ENCODE measurements at places on chromosomes 2 and 18.

DNA sequence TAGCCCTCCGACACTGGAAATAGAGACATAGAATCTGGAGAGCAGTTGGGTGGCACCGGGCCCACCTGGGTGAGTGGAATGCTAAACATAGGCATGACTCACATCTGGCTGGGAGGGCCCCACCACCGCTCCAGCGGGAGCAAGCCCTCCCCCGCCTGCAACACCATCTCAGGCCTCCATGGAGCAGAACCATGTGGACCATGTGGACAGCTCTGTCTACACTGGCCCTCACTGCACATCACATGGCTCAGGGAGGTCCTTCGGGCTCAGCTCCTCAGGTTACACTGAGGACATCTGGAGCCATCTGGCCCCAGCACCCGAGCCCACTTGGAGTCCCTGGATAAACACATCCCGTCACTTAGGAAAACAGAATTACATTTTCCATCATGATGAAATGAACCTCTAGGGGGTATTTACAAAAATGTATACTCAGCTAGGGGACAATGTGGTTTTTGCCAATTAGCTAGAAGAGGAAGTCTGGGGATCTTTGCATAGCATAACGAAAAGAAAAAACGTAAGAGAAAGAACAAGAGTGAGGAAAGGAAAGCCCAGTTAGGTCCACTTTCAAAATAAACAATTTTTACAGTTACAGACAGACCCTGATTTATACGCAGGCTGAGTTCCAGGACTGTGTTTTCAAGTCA is 30.7 kb upstream of the MLPH start:
- DNase-seq, result no peak

- no peak for DNase-seq
Measured at GRCh38 chr2:113216321-113216720, 42.5 kb downstream of the PSD4 start.

- no peak for DNase-seq
Measured at GRCh38 chr2:48530033-48530811, at the start of gene STON1. STON1 (plus strand) TSS chr2:48530154; CDS start chr2:48580634, 50,480 bp downstream.

DNA sequence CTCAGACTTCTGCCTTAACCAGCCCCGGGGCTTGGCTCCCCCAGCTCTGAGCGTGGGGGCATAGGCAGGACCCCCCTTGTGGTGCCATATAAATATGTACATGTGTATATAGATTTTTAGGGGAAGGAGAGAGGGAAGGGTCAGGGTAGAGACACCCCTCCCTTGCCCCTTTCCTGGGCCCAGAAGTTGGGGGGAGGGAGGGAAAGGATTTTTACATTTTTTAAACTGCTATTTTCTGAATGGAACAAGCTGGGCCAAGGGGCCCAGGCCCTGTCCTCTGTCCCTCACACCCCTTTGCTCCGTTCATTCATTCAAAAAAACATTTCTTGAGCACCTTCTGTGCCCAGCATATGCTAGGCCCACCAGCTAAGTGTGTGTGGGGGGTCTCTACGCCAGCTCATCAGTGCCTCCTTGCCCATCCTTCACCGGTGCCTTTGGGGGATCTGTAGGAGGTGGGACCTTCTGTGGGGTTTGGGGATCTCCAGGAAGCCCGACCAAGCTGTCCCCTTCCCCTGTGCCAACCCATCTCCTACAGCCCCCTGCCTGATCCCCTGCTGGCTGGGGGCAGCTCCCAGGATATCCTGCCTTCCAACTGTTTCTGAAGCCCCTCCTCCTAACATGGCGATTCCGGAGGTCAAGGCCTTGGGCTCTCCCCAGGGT is 5.5 kb downstream of the CTDSP1 start:
- no peak for DNase-seq

DNA sequence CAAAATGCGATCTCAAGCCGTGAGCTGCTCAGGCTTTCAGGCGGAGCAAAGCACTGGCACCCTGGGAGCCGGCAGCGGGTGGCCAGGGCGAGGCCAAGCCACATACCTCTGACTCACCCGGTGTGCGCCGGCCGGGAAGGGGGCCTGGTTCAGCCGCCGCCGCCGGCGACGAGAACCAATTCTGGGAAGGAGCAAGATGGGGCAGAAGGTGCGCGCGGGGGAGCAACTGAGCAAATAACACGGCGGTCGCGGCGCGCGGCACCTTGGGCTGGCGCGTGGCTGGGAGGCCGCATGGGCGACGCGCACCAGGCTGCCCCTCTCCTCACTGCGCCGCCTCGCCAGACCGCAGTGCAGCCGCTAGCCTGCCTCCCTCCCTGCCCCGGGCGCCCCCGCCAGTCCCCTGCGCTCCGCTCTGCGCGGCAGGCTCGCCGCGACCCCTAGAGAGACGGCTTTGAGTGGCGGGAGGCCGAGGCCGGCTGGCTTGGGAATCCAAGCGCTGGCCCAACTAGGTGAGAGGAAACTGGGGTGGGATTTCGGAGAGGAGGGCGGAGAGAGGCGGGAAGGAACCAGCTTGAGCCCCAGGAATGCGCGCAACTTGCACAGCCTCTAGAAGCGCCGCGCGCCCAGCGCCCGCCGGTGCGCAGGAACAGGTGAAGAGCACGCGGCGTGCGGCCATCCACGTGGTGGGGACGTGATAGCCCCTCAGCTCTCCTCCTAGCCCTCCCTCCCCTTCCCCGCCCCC is 3.2 kb downstream of the NRP2 start:
- DNase-seq, result no peak

- DNase-seq, result no peak
Measured at GRCh38 chr18:77111951-77112746, 20.4 kb downstream of the MBP start.

DNA sequence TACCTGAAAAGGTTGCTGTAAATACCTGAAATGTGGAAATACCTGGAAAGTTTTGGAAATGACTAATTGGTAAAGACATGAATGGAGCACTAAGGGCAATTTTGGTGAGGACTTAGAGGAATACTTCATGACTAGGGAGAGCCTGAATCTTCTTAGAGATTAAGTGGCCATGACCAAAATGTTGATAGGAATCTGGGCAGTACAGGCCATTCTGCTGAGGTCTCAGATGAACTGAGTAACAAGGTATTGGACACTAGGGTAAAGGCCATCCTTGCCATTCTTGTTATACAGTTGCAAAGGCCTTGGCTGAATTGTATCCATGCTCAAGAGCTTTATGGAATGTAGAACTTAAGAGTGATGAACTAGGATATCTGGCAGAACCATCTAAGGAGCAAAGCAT is 742.9 kb upstream of the RAB6C start:
- DNase-seq, result no peak

DNA sequence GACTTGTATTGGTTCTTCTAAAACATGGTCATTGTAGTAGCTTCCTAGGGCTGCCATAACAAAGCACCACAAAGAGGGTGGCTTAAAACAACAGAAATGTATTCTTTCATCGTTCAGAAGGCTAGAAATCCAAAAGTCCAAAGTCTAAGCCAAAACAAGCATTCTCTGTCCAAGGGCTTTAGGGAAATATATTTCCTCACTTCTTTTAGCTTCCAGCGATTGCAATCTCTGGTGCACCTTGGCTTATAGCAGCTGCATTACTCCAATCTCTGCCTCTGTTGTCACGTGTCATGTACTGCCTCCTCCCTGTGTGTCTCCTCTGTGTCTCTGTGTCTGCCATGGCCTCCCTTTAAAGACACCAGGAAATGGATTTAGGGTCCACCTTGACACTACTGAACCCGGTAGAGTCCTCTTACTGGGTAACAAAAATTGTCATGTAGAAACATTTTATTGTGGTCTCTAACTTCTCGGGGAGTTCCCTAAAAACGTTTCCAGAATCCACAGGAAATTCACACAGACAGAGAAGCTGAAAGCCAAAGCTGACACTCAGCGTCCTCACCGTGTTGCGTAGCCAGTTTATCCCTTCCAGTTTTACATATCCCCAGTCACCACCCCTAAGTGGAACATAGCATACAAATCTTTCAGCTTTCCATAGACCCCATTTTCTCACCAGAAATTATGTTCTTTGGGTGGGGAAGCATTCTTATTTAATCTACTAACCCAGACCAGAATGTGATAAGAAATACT is 20.7 kb upstream of the TTN start:
- no peak for DNase-seq

GRCh38 chr2:67290451-67291290 is 106.5 kb upstream of the ETAA1 start:
- no peak for DNase-seq

GRCh38 chr18:53567929-53568574 is 656.4 kb downstream of the MBD2 start:
- DNase-seq, result no peak

GRCh38 chr2:45850558-45850957 is 199.1 kb downstream of the PRKCE start:
- no peak for DNase-seq

DNA sequence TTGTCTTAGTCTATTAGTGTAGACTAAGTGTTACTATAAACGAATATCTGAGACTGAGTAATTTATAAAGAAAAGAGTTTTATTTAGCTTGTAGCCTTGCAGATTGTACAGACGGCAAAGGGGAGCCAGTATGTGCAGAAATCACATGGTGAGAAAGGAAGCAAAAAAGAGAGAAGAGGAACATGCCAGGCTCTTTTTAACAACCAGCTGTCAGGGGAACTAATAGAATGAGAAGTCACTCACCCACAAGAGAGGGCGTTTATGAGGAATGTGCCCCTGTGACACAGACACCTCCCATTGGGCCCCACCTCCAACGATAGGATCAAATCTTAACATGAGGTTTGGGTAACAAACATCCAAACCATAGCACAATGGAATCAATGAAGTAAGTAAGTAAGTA is 20.6 kb upstream of the ZNF804A start:
- DNase-seq, result no peak

DNA sequence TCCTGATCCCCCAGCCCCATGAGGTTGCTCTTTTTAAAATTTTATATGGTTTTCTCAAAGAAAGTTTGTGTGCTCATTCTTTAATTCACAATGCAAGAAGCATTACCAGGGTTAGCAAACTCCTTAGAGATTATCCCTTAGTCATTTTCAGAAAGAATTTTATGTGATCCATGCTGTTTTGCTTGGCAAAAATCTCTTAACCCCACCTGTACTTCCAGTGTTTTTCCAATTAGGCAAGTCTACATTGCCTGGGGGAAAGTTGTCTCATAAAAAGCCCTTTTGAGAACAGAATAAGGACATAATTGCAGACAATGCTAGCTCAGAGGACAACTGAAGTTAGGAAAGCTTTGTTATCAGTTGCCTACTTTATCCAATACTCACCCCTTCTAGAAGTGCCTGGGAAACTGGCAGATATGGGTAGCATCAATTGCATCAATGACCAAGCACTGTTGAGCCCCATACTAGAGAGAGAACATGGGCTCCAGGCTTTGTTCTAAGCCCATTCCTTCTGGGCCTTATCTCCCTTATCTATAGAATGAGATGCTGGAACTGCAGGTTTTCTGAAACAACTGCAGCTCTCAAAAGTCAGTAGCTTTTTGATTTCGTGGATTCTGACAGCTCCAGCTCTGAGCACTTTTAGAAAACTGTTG is 265.9 kb upstream of the SPHKAP start:
- DNase-seq, result no peak

- DNase-seq, result no peak
Measured at GRCh38 chr2:200863782-200864175, 679 bp downstream of the CLK1 start.

DNA sequence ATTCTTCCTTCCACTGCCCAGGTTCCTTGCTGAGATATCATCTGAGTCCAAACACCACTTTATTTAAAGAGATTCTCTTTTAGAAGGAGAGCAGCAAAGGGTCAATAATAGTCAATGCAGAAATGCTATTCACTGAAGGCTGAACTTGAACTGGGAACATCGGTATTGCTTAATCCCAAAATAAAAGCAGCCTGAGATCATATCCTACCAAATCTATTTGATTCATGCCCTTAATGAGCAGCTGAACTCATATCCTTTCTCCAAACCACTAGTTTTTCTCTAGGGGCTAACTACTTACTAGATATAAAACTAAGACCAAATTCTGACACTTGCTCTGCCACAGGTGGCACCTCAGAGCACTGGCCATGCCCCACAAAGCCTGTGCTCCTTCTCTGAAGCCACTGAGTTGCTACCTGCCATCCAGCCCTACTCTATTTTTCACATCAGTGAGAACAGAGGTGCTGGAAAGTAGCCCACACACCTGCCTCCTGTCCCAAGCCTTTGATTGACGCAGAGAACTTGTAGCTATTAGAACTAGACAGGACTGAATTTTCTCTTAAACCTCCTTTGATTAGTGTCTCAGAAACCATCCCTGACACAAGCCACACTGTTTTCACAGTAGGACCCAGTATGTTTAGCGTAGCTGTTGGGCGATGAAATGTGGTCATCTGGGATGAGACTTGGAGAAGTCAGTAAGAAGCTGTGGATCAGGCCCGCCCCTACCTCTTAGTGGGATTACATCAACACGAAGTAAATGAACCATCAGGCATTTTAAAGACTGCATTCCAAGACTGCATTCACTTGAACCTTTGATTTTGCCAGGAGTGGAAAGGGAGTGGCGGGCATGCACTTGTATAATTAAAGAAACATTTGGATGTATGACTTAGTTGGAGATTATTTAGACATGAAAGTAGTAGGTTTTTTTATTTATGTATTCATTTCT is 124.3 kb downstream of the RBMS1 start:
- DNase-seq, result no peak
